ENCODE measurements at places on chromosomes 2 and 18. TPM values are rescaled to one million over a fixed set of nuclear protein-coding genes. Genes with fewer than 3 reads are reported as not detected.

ACTG2 gene
- 4,013 TPM for total RNA-seq

ANKRD62 gene
- total RNA-seq = not detected

ADRA2B gene
- 5.3 TPM for total RNA-seq

MYO1B gene
- 14.8 TPM for total RNA-seq

ADCYAP1 gene
- 1.7 TPM for total RNA-seq

TRAF3IP1 gene
- total RNA-seq = 23.7 TPM

ZNF521 gene
- 15.6 TPM for total RNA-seq

DOCK10 gene
- 11.6 TPM for total RNA-seq

TTL gene
- total RNA-seq = 28.2 TPM

OR6B2 gene
- total RNA-seq = not detected

GLI2 gene
- 7.5 TPM for total RNA-seq

MYOM1 gene
- 15.8 TPM for total RNA-seq

LINC00305 gene
- total RNA-seq = not detected

ITM2C gene
- total RNA-seq = 145 TPM

All from esophagus muscularis mucosa (tissue), 4 donors.